ENCODE measurements at places on chromosomes 7 and 10.
A peak's percentile ranks its signal among the peaks of the same experiment; 100 is the strongest.

GRCh38 chr10:74120911-74121310 lies 29.7 kb downstream of the AP3M1 start:
- no peak for DNase-seq

- peak; percentile 7 for DNase-seq
Observed at GRCh38 chr10:104406715-104407650, 53.4 kb downstream of the CFAP58 start.

GRCh38 chr10:61464461-61465170 lies 11.4 kb upstream of the TMEM26 start:
- DNase-seq, result no peak

- DNase-seq, result no peak
Observed at GRCh38 chr7:107076781-107077698, 32.5 kb downstream of the PRKAR2B start.

DNA sequence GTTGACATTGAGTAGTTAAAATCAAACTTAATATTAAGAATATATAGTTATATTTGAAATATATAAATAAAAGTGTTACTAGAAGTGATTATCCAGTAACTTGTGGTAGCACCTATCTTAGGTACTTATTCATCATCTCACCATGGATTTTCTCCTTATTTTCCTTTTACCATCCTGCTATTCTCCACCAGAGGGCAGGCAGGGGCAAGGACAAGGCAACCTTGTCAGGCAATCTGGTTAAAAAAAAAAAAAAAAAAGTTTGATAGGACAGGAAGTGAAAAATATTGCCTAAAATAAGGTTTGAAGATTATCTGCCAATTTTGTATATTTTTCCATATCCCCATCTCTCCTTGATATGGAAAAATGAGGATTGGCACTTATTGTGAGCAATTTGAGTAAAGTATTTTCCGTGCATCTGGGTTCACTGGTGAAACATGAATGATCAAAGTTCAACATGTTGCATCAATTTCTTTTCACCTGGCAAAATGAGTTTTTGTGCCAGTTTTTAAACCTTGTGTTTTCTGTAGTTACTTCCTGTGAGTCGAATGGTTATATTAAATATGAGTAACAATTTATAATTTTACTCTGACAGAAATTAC lies 256.7 kb downstream of the AGMO start:
- DNase-seq, result peak; percentile 66

- no peak for DNase-seq
Observed at GRCh38 chr7:33261585-33261984, 132.2 kb downstream of the BBS9 start.

Data from SW 1271 (cell line).